Type B pancreatic cell (in vitro differentiated cells): ENCODE measurements at places on chromosomes 3 and 15.
A peak's percentile ranks its signal among the peaks of the same experiment; 100 is the strongest.

- DNase-seq: no peak
Observed at GRCh38 chr3:49025005-49025792, 3.3 kb downstream of the NDUFAF3 start.

DNA sequence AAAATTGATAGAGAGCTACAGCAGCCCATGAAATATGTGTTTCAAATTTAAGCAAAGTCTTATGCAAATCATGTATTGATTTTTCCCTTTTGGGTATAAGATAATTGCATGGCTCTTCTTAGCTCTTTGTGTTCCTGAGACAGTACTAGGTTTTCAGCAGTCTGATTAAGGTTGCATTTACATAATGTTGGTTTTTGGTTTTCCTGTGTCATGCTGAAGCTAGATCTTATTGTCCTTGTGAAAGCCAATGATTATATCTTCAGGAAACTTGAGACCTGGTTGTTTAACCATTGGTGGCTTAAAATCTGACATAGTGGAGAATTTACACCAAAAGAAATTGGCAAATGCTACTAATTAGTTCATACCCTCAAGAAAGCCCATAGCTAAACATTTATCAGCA is 392.6 kb downstream of the ZPLD1 start:
- no peak for DNase-seq

- DNase-seq: no peak
Observed at GRCh38 chr3:187150599-187150998, 11.3 kb upstream of the RPL39L start.

GRCh38 chr3:105906836-105907235 is 38.0 kb upstream of the CBLB start:
- DNase-seq: no peak

DNA sequence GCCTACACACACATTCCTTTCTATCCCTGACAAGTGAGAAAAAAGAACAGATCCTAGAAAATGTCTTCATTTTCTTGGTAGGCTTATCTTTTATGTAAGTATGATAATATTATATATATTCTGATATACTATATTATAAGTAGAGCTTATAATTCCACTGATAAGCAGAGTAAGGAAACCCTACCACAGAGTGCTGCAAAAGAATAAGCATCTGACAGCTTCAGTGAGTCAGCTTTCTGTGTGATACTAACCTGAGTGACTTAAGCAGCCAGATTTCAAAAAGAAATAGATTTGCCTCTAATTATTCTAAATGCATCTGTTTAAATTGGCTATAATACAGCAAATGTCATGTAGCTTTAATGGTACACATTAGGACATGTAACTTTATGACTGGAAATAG is 656.0 kb downstream of the MCTP2 start:
- no peak for DNase-seq

- DNase-seq: no peak
Observed at GRCh38 chr15:31324806-31325594, 1.6 kb upstream of the KLF13 start.

GRCh38 chr3:65995515-65995914 is 43.2 kb downstream of the MAGI1 start:
- no peak for DNase-seq

DNA sequence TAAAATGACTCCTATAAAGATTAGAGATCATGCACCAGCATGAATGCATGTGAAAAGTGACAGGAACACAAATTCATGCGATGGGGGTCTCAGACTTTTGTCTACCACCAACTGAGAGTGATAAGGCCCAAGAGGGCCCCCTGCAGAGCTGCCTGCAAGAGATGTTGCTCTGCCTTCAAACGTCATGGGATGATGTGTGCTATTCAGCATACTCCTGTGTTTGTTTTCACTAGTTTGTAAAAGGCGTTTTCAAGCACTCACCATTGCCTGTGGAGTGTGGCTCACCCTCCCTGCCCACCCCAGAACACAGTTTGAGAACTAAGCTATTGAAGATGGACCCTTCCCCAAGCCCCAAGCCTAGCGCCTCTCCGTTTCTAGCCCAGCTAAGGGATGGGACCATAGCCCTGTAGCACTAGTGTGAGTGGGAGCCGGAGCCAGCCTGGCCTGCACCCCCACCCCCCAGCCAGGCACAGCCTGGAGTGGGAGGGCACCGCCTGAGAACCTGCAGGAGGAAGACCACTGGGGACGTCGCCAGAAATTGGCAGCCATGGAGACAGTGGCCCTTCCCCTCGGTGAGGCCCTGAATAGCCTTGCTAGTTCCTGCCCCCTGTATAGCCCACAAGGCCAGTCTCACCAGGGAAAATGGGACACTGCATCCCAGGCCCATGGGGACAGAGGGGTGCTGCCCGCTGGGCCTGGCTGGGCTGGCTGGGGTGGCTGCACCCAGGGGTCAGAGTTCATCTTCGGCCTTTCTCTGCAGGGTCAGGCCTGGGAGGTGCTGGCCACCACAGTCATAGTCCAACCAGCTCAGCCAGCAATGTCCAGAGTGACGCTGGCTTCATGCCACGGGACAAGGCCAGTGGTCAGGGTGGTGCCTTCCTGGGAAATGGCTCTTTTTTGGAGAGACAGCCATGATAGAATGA is 22.6 kb upstream of the KLF13 start:
- DNase-seq: peak; percentile 63

- no peak for DNase-seq
Observed at GRCh38 chr3:19901337-19901736, 32.7 kb downstream of the EFHB start.

DNA sequence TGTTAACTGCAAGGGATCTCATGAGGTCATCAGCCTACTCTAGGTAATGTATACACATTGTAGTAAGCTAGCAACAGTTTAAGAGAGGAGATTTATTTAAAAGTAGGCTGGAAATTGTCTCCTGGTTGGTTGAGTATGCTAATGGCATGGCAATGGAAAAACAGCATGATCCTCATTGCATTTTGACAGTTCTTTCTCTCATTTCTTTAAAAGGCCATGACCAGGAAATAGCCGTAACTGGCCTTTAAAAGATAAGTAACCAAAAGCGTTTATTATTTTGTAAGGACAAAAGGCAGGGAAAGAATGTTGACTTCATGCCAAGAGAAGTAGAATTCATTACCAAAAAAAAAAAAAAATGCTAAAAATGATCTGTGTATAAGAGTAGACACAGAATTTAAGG is 310.3 kb downstream of the FGF12 start:
- DNase-seq: no peak

DNA sequence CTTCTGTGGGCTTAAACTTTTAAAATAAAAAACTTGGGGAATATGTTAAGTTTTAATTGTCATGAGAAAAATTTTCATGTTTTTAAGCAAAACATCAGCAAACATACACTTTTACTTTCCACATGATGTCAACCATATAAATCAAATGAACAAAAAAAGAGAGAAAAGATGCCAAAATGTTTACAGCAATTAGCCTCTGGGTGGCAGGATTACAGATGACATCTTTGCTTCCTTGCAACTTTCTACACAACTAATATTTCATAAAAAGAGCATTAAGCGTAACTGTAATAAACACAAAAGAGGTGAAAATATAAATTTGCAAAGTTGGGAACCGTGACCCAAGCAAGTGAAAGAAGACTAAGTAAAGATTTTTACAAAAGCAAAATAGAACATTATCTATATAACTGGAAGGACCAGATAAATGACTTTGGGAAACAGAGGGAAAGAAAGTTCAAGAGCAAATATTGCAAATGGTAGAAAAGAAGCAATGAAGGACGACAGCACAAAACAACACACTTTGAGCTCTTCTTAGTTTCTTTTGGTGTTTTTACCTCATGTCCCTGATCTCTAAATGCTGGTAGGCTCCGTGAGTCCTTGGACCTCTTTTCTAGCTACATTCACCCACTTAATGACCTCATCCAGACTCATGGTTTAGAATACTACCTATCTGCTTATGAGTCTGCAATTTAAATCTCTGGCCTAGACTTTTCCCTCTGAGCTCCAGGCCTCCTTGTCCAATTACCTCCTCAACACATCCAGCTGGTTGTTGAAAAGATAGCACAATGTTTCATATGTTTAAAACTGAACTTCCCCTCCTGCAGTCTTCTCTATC is 9.4 kb downstream of the TP53BP1 start:
- no peak for DNase-seq

DNA sequence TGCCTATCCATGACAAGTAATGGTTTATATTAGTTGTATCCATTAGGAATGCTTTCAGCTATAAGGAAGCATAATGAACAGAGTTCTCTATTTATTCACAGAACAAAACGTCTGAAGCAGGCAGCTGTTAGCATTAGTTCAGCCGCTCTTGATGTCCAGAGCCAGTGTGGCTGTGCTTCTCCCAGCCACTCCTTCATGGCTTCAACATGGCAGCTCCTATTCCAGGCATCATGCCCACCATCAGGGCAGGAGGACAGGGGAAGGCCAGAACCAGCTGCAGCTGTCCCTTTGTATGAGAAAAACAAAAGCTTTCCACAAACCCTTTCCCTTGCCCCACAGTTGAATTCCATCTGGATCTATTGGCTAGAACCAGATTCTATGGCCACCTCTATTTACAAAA is 12.9 kb upstream of the SNRK start:
- no peak for DNase-seq

DNA sequence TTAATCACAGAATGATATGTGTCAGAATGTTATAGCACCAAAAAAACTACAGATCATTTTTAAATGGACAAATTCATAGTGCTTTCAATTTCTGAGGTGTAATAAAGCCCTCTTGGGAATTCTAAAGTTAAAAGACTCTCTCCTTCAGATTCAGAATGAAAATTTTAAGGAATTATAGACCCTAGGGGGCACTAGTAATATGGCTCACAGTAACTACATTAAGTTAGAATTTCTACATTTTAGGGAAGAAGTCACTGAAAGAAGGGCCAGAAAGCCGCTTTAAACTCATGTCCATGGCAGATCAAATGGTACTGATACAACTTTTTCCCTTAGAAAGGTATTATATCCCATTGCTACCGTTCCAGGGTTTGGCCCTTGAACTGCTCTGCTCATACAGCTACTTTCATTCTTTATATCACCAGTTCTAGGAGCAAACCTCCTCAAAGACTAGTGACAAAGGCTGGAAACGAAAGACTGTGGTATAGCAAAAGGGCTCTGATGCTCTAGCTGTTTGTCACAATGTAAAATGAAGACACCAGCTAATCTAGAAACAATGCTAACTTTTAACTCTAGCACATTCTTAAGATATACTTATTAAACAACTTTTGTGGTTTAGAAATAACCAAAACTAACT is 18.1 kb downstream of the DAZL start:
- DNase-seq: no peak

- DNase-seq: no peak
Observed at GRCh38 chr3:38117163-38117716, 19.7 kb downstream of the ACAA1 start.

DNA sequence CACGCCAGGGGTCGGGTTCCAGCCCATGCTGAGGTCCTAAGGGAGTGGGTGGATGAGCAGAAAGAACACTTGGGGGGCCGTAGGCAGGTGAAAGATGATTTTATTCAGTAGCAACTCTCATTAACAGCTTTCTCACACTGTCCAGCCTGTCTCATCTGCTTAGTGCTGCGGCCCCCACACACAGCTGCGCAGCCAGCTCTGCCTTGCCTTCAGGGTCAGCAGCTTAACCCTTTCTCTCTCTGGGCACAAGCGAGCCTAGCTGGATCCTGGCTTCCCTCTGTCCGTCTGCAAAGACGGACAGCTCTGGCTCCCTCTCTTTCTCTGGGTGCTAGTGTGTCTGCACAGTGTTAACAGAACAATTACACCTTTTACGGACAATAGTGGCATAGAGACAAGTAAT is 21.3 kb downstream of the NPAP1 start:
- DNase-seq: no peak

DNA sequence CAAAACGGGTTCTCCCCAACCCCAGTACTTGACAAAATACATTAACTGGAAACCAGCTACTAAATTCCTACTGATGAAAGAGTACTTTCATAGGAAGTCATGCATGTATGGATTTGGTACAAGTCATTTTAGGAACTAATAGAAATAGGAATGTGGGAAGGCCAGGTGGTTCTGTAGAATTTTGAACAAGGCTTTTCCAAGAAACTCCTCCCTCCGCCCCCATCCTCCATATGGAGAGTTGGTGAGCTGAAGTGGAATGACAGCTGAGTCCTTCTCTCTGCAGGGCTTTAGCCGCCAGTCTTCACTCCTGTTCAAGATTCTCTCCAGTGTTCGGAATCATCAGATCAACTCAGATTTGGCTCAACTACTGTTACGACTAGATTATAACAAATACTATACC is 33.2 kb downstream of the TUBGCP4 start:
- no peak for DNase-seq

- no peak for DNase-seq
Observed at GRCh38 chr3:79041621-79042020, 726.2 kb downstream of the ROBO1 start.

DNA sequence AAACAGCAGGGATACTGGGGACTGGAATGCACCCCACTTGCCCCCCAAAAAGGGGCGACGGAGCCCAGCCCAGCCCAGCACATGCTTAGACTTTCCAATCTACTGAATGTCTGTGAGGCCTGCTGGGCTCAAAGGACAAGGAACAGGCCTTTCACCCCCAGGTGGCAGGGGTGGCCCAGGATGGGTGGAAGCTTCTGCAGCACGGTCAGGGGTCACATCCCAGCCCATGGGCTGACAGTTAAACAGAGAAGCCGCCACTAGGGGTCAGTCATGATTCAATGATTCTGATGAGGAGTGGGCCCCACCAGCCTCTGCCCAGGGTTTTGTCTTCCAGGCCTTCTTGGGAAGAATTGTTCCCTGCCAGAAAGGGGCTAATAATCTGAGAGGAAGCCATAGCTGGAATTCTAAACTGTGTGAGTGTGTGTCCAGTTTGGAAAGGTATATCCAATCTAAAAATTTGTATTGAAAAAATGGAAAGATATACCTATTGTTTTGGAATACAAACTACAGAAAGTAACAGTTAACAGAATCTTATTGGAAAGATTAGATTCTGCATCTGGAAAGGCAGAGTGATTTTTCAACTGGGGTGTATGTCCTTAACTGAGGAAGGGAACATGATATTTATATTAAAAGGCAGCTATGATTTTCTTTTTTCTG is 2.2 kb downstream of the CHRNB4 start:
- peak; percentile 79 for DNase-seq

GRCh38 chr3:32110233-32110760 is 3.9 kb downstream of the GPD1L start:
- DNase-seq: no peak

- DNase-seq: no peak
Observed at GRCh38 chr3:189519458-189519857, 111.7 kb upstream of the TP63 start.

- no peak for DNase-seq
Observed at GRCh38 chr3:196969660-196970546, 1.3 kb upstream of the PIGZ start.
